CD4-positive, alpha-beta T cell treated with Interleukin-4 for 4 hours (primary cell): ENCODE measurements at places on chromosomes 16 and 17.
A peak's percentile ranks its signal among the peaks of the same experiment; 100 is the strongest.

GRCh38 chr16:78117391-78117790 lies 17.9 kb downstream of the WWOX start:
- no peak for DNase-seq

- no peak for DNase-seq
Measured at GRCh38 chr16:89410794-89411309, 79.5 kb downstream of the ANKRD11 start.

GRCh38 chr16:35146031-35146710 lies 1686.8 kb downstream of the TP53TG3F start:
- DNase-seq = no peak

DNA sequence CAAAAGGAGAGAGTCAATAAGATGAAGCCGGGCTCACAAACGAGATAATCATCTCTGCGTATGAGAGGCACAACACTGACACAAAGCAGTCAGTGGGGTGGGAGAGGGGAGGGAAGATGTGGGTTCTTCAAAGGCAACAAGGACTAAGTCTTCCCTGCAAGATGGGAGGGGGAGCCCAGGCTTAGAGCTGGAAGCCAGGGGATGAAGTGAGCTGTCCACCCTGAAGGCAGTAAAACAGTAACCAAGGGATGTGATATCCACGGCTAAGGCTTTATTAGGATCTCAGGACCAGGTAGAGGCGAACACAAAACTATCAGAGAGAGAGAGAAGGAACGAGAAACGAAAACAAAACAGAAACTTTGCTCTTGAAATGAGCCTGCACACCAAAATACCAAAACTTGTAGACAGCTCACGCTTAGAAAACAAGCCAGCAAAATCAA lies 115.9 kb downstream of the DYNLRB2 start:
- peak; percentile 46 for DNase-seq

DNA sequence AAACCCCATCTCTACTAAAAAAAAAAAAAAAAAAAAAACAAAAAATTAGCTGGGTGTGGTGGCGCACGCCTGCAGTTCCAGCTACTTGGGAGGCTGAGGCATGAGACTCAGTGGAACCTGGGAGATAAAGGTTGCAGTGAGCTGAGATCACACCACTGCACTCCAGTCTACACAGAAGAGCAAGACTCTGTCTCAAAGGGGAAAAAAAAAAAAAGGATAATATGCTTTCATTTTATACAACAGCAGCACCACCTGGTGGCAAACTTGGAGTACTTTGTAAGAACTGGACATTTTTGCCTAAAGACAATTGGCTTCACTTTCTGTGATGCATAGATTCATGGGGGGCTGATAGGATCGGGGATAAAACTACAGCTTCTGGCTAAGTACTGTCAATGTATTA lies 8.5 kb downstream of the CHTF8 start:
- DNase-seq = peak; percentile 71
